ENCODE measurements at places on chromosomes 2 and 18. TPM values are rescaled to one million over a fixed set of nuclear protein-coding genes. Genes with fewer than 3 reads are reported as not detected.

WDR43 gene
- 167 TPM for total RNA-seq

NAT8 gene
- 1.9 TPM for total RNA-seq

ACADL gene
- total RNA-seq: not detected

TMEM163 gene
- total RNA-seq: not detected

NCKAP1 gene
- 160 TPM for total RNA-seq

IL1F10 gene
- not detected for total RNA-seq

TMEM237 gene
- total RNA-seq: 36.1 TPM

RPRD1A gene
- total RNA-seq: 78.2 TPM

GALNT5 gene
- not detected for total RNA-seq

SLC40A1 gene
- 19.2 TPM for total RNA-seq

EML4 gene
- total RNA-seq: 362 TPM

KDM3A gene
- total RNA-seq: 30.8 TPM

PCARE gene
- total RNA-seq: not detected

CHRNG gene
- not detected for total RNA-seq

LYPD1 gene
- total RNA-seq: not detected

OR6B2 gene
- total RNA-seq: not detected

CGREF1 gene
- total RNA-seq: 13.9 TPM

UGT1A3 gene
- total RNA-seq: 0.11 TPM

PSTPIP2 gene
- 0.51 TPM for total RNA-seq

FIGN gene
- total RNA-seq: 11.6 TPM

PKDCC gene
- 28.5 TPM for total RNA-seq

LDAH gene
- 46.2 TPM for total RNA-seq

SMAD2 gene
- 132 TPM for total RNA-seq

TMBIM1 gene
- 69.7 TPM for total RNA-seq

PLEKHH2 gene
- 1.1 TPM for total RNA-seq

PARD3B gene
- 1.2 TPM for total RNA-seq

DPP10 gene
- 0.84 TPM for total RNA-seq

CRIM1 gene
- 21.5 TPM for total RNA-seq

LHCGR gene
- not detected for total RNA-seq

TXNDC2 gene
- total RNA-seq: not detected

ZNF396 gene
- 1.6 TPM for total RNA-seq

ST6GAL2 gene
- total RNA-seq: not detected

AKAIN1 gene
- not detected for total RNA-seq

NEU2 gene
- total RNA-seq: not detected

SPP2 gene
- not detected for total RNA-seq

REG3G gene
- not detected for total RNA-seq

BOK gene
- total RNA-seq: 30.2 TPM

MRO gene
- not detected for total RNA-seq

PSD4 gene
- 8.6 TPM for total RNA-seq

IL1R2 gene
- 3.6 TPM for total RNA-seq

HRH4 gene
- not detected for total RNA-seq

IL36RN gene
- total RNA-seq: not detected

HMSD gene
- total RNA-seq: not detected

IGFBP5 gene
- not detected for total RNA-seq

HOXD3 gene
- 0.08 TPM for total RNA-seq

TMEM17 gene
- total RNA-seq: 0.22 TPM

MXD1 gene
- 7.7 TPM for total RNA-seq

AQP4 gene
- total RNA-seq: 0.20 TPM

RNF149 gene
- total RNA-seq: 45.7 TPM

ALK gene
- not detected for total RNA-seq

RAX gene
- not detected for total RNA-seq

DYSF gene
- total RNA-seq: 0.17 TPM

SPR gene
- total RNA-seq: 96.0 TPM

LAMA1 gene
- total RNA-seq: 0.44 TPM

NEURL3 gene
- 0.74 TPM for total RNA-seq

MMADHC gene
- 210 TPM for total RNA-seq

SULT1C2 gene
- 10.1 TPM for total RNA-seq
